ENCODE measurements at places on chromosomes 13 and 19. TPM values are rescaled to one million over a fixed set of nuclear protein-coding genes. Genes with fewer than 3 reads are reported as not detected.

The TEAD2 gene
- 52.2 TPM for polyA plus RNA-seq

The ANKRD24 gene
- 0.12 TPM for polyA plus RNA-seq

The PSG7 gene
- not detected for polyA plus RNA-seq

The SLC8A2 gene
- not detected for polyA plus RNA-seq

The EBI3 gene
- polyA plus RNA-seq, result 0.88 TPM

The KISS1R gene
- not detected for polyA plus RNA-seq

The ZGLP1 gene
- polyA plus RNA-seq, result 1.1 TPM

The SRRM5 gene
- polyA plus RNA-seq, result 0.15 TPM

The COX6B2 gene
- polyA plus RNA-seq, result not detected

The FXYD7 gene
- polyA plus RNA-seq, result not detected

The TYROBP gene
- polyA plus RNA-seq, result 17.1 TPM

Measured in heart left ventricle (tissue), 16 donors.